ENCODE measurements at places on chromosomes 1 and 21.

DNA sequence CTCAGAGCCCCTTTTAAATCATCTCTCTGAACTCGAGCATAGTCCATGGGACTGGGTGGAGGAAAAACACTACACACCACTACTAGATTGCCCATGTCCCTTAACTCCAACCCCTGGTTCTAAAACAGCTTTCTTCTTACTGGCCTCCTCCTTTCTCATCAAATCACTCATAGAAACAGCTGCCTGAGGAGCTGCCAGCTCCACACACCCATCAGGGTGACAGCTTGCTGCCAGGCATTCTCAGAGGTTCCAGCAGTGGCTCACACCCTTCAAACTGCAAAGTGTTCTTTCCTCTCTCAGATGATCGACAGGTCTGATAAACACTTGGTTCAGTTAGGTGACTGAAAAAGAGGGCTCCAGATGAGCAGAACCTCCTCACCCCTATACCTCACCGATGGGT, 543.0 kb upstream of the PLXNA2 start:
- DNase-seq = no peak

DNA sequence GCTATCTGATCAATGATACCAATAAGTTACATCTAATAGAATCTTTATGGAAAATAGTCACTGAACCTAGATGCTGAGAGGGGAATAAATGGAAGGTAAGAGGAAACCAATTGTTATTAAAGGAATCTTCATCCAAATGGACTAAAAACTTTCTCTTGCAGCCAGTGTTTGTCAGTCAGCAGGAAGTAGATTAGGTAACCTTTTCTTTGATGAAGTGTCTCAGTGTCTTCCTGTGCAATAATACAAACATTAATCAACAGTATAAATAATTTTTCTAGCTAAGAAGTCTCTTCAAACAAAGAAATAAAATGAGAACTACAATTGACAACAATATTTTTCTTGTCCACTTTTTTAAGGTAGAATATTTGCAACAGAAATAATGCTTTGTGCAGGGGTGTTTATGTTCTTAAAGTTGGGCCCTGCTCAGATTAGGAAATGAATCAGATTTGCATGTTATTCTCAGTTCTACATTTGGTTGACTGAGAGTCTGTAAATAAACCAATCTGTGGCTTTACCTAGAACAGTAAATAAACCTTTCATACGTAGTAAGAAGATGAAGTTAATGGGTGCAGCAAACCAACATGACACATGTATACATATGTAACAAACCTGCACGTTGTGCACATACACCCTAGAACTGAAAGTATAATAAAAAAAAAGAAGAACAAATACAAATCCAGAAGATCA, 391.4 kb downstream of the MRPL39 start:
- no peak for DNase-seq

DNA sequence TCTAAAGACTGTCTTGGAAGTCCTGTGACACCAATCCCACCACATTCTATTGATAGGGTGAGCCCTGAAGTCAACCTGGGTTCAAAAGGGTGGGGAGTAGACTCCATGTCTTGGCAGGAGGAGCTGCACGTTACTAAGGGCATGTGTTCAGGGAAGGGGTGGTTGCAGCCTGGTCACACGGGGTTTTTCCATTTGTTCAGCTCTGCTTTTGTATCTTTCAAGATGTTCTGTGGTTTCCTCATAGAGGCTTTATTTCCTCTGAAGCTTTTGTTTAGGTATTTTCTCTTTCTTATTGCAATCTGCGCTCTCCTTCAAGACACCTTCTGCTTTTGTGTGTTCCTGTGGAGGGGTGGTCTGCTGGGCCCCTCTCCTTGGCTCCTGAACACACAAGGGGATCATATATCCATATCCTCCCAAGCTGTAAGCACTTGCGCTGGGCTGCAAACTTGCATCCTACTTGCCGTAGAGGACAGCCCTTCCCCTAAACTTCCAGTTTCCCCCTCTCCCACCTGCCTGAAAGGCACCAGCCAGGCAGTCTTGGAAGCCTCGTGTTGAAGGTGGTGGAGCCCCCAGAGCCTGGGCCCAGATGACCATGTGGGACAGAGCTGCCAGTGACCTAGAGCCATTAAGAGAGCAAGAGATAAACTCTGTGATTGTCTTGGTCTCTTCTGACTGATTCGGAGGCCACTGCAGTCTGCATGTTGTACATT, 62.5 kb upstream of the TRAPPC10 start:
- DNase-seq = no peak

- DNase-seq = no peak
These were observed 14.0 kb downstream of the PADI1 start for GRCh38 chr1:17218939-17219338.

DNA sequence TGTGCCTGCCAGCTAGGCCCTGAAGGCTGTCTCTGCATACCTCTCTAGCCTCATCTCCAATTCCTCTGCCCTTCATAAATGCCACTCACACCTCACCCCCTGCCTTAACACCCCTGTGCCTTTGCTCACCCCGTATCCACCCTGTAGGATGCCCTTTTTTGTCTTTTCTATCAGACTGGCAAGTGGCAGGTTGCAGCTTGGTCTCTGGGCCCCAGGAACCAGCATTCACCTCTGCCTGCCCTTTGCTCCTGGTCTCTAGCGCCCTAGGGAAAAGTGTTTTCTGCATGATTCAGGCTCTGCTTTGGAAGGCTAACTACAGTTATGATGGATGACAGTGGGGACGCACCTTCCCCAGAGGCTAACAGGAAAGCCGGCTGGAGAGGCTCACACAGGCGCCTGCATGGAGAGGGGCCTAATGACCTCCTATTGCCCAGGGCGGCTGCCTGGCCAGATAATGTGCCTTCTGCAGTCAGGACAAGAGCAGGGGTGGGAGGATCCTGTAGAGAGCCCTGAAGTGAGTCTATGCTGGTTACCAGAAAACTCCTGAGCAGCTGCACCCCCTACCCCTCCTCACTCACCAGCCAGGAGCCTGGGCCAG, 11.2 kb downstream of the KANK4 start:
- DNase-seq = no peak

GRCh38 chr1:17588048-17588871, 48.8 kb downstream of the ARHGEF10L start:
- no peak for DNase-seq

- DNase-seq = no peak
These were observed 79.0 kb downstream of the MRPL37 start for GRCh38 chr1:54278941-54279422.

- DNase-seq = peak; percentile 97
These were observed at the start of the genes TCEANC2 and TMEM59 for GRCh38 chr1:54052934-54053744. Gene TCEANC2, plus strand, starts transcription at chr1:54053608. Its CDS starts 815 bp downstream, at chr1:54054423. Gene TMEM59, minus strand, starts transcription at chr1:54053204. Its CDS starts 16 bp downstream, at chr1:54053188.

All from activated naive CD4-positive, alpha-beta T cell treated with anti-CD3 and anti-CD28 coated beads, Interleukin-2, amount 50 U/mL, for 16 hours (primary cell).